ENCODE measurements at places on chromosomes 5 and 9. TPM values are rescaled to one million over a fixed set of nuclear protein-coding genes. Genes with fewer than 3 reads are reported as not detected.

DNA sequence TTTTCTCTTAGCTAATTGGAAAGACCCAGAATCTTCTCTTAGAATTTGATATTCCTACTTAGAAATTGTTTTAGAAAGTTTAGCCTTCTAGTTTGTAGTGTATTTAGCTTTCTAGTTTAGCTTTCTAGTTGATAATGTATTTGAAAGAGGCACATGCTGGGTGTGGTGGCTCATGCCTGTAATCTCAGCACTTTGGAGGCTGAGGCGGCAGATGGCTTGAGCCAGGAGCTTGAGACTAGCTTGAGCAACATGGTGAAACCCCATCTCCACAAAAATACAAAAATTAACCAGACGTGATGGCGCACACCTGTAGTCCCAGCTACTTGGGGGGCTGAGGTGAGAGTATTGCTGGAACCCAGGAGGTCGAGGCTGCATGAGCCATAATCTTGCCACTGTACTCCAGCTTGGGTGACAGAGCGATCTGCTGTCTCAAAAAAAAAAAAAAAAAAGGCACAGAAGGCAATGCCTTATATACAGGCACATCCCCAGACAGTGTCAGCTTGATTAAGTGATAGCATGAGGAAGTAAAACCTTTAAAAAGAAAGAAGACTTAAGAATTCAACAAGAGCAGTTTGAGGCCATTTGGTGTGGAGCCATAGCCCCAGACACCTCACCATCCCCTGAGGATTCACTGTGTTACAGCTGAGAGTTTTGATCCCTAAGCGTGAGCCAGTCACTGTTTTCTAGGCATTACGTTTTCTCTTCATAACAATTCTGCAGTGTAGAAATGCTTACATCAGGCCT is 34.6 kb downstream of the ZSWIM6 start:
- no peak overlapping the region for H3K4me3 ChIP-seq
- peaks cover 18% of the 10 kb centered on the region for H3K36me3 ChIP-seq
- no peak overlapping the region for H3K27ac ChIP-seq
- DNase-seq, result no peak

DNA sequence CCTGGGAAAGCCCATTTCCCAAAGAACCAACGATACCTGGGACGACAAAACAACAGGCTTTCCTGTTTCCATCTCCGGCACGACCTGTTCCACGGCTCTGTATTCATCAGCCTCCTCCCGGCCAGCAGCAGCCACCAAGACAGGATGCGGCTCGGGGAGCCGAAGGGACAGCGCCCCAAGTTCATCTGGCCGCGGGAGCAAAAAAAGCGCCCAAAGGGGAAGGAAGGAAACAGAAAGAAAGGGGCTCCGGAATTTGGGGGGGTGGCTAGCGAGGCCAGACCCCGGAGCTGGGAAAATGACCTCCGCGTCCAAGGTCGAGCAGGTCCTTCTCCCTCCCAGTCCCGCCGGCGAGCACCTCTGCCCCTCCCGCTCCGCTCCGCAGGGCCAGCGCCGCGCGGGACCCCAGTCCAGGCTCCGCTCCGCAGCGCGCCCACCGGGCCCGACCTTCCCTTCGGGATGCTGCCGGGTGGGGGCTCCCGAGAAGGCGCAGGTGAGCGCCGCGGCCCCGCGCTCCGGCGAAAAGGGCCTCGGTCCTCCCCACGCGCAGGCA is 608 bp downstream of the ELOVL7 start:
- no peak overlapping the region for H3K27ac ChIP-seq
- peaks cover 16% of the 10 kb centered on the region for H3K4me1 ChIP-seq
- H3K4me3 ChIP-seq, result peak overlapping the region; percentile 46
- no peaks in the 10 kb centered on the region for H3K36me3 ChIP-seq

The NFIL3 gene
- 6.2 TPM for total RNA-seq

GRCh38 chr9:72533322-72533721 is 11.9 kb downstream of the TMC1 start:
- H3K36me3 ChIP-seq, result no peaks in the 10 kb centered on the region
- no peak for DNase-seq
- H3K27ac ChIP-seq, result no peak overlapping the region

The CCNJL gene
- total RNA-seq, result 12.9 TPM

The SPINK6 gene
- not detected for total RNA-seq

GRCh38 chr5:174736331-174736721 is 11.9 kb downstream of the MSX2 start:
- peaks cover 3% of the 10 kb centered on the region for H3K36me3 ChIP-seq
- H3K4me1 ChIP-seq, result no peaks in the 10 kb centered on the region
- peaks cover 22% of the 10 kb centered on the region for H3K27me3 ChIP-seq
- H3K4me3 ChIP-seq, result no peak overlapping the region

The ZFP37 gene
- 0.31 TPM for total RNA-seq

The GDF9 gene
- total RNA-seq, result 0.21 TPM

- no peak for DNase-seq
- no peaks in the 10 kb centered on the region for H3K27me3 ChIP-seq
- no peak overlapping the region for H3K4me3 ChIP-seq
- peaks cover 7% of the 10 kb centered on the region for H3K4me1 ChIP-seq
Measured at GRCh38 chr9:127053960-127054359, 68.5 kb downstream of the ANGPTL2 start.

The PHAX gene
- 94.9 TPM for total RNA-seq

DNA sequence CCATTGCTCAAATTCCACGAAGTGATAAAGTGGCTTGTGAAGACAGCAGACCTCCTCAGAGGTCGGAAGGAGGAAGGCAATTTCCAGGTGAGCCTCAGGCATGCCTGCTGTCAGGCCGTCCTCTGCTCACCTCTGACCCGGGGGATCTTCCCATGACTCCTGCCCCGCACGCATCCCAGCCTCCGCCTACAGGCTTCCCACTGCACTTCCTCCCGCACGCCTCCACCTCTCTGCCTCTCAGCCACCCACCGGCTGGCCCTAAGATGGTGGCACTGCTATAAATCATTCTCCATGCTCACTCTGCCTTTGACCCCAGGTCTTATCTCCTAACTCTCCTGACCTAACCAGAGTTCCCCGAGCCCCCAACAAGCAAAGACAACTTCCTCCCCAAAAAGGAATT is 49.4 kb upstream of the DNAH5 start:
- H3K36me3 ChIP-seq, result no peaks in the 10 kb centered on the region
- no peak overlapping the region for H3K27ac ChIP-seq
- no peak overlapping the region for H3K4me3 ChIP-seq
- H3K27me3 ChIP-seq, result no peaks in the 10 kb centered on the region

All from SJSA1 (cell line).